ENCODE measurements at places on chromosomes 12 and 14. TPM values are rescaled to one million over a fixed set of nuclear protein-coding genes. Genes with fewer than 3 reads are reported as not detected.

KRT5 gene
- total RNA-seq, result not detected

IFI27L2 gene
- total RNA-seq, result 58.5 TPM

VTI1B gene
- 93.7 TPM for total RNA-seq

SLC38A6 gene
- 7.4 TPM for total RNA-seq

BCL2L14 gene
- total RNA-seq, result 0.20 TPM

LMO3 gene
- total RNA-seq, result not detected

- no peak for DNase-seq
Observed at GRCh38 chr14:77603654-77604255, 12.7 kb downstream of the SPTLC2 start.

GRCh38 chr12:121769831-121770301, 23.6 kb downstream of the RHOF start:
- no peak for DNase-seq

DNA sequence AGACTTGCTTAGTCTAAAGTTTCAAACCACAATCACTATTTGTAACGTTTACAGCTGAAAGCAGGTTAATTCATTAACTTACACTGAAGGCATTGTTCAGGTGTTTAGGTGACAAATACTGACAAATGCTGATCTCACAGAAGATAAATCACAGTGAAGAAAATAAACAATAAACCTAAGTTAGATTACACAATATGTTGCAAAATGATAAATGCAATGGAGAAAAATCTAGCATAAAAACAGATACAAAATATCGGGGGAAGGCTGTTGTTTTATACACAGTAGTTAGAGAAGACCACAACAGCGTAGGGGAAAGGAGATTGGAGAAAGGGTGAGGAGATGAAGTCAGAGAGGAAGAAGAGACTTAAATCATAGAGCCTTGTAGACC, 3.0 kb downstream of the SCAF11 start:
- no peak for DNase-seq

DNA sequence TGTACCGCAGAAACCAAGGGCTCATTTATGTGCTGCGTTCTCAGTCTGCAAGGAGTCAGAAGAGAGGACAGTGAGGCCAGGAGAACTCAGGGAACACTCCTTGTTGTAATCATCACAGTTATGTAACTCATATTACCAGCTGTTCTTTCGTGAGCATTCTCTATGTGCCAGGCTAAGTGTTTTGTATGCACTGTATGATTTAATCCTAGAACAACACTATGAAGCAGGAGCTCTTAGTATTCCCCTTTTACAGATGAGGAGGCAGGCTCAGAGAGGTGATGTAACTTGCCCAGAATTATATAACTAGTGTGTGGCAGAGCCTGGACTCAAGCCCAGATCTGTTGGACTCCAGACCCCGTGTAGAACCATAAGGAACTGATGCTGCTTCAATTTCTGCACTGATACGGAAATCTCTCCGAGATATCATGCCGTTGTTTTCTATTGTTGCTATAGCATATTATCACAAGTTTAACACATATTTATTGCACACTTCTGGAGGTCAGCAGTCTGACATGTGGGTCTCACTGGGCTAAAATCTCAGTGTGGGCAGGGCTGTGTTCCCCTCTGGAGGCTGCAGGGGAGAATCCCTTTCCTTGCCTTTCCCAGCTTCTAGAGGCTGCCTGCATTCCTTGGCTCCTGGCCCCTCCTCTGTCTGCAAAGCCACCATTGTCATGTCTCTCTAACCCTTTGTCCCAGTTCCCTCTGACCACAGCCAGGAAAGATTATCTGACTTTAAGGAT, 16.3 kb upstream of the CD9 start:
- DNase-seq, result no peak

DNA sequence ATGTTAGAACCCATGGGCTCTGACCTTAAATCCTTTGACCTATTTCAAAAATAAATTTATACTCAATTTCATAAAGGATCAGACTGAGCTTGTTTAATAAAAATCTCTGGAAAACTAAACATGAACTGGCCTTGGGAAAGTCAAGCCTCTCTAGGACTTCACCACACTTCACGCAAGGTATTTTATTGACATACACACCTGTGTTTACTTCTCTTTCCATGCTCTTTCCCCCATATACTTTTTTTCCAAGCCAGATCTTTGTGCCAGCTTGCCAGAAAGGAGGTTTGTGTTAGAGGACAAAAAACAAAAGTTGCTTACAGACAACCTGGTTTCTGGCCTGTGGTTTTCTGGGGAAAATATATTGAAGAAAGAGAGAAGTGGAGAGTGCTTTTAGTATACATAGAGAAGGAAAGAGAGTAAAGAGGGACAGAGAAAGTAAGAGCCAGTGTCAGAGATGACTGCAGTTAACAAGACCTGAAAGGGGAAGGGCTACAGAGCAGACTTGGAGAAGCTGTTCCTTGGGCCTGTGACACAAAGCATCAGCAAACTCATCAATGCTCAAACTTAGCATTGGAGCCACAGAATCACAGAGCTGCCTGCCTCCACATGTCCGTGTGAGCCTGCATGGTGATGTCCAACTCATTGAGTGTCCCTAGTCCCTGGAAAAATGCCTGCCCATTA, 77.3 kb upstream of the TMTC2 start:
- DNase-seq, result no peak

GRCh38 chr12:103771466-103771865, 69.6 kb downstream of the NT5DC3 start:
- no peak for DNase-seq

Measured in CD8-positive, alpha-beta memory T cell (primary cell).